ENCODE measurements at places on chromosomes 5 and 9.

DNA sequence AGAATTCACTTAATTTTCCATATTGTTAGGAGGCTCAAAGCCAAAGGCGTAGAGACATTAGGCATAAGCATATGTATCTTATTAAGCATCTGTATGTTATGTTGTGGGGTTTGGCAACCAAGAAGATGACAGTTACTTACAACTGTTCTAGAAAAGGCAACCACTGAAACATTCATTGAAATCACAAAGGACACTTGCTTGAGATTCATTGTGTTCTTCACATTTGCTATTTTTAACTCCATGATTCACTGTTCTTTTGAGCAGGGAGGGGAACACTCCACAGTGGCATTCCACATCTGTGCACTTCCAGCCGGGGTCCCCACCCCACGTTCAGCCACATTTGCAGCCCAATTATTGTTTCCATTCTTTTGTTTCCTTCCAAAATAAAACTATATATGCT is 107.1 kb downstream of the PALM2AKAP2 start:
- no peak for DNase-seq

GRCh38 chr5:142455856-142456255 is 131.0 kb upstream of the SPRY4 start:
- DNase-seq, result no peak

- DNase-seq, result no peak
Measured at GRCh38 chr5:54663866-54664265, 146.3 kb downstream of the SNX18 start.

DNA sequence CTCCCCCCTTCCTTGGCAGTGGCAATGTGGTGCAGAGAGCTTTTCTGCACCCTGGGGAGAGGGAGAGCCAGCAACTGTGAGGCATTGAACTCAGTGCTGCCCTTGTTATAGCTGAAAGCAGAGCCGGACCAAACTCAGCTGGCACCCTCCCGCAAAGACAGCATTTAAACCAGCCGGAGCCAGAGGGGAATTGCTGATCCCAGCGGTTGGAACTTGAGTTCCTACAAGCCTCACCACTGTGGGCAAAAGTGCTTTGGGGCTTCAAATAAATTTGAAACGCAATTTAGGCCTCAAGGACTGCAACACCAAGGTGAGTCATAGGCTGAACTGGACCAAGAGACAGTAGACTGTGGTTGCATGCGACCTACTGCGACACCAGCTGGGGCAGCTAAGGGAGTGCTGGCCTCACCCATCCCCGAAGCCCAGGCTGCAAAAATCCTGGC is 207.6 kb upstream of the CDKN2B start:
- no peak for DNase-seq

DNA sequence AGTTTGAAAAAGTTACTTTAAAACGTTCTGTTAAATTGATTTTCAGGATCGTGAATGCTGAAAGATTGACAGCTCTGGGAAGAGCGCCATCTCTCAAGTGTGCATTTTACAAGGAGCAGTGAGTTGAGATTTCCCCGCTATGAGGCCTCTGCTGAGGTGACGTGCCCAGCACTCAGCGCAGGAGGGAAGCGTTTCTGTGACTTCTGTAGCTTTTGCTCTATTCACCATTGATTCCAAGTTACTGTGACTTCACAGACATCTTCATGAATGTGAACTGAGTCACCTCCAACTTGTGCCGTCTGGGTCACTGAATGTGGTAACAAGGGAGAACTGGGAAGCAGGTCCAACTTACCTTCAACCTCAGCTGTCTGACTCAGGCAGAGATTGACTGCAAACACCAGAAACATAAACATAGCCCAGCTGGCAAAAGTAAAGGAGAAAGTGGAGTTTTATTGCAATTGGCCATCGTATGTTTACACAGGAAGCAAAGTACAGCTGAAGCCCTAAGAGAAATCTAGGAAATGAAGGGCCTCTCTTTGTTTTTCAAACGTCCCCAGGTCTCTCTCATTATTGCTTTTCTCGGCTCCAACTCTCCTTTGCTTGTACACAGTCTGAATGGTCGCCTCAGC is 428.8 kb upstream of the CLINT1 start:
- DNase-seq, result no peak

GRCh38 chr5:35819026-35819425 is 37.7 kb upstream of the IL7R start:
- no peak for DNase-seq

DNA sequence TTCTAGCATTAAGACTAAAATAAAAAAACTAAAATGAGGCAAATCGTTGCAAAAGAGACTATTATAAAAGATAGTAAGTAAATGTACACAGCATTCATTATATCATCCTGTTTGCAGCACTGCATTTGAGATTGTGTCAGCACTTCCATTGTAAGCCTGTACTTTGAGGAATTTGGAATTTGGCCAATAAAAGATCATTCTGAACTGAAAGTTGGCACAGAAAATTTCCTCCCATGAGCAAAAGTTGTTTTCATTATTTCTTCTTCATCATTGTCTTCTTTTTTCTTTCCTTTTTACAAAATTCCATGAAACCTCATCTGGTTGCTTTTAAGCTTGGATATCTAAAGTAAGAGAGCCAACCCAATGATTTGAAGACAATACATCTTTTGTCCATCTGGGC is 199.3 kb upstream of the ADAMTSL1 start:
- DNase-seq, result no peak

DNA sequence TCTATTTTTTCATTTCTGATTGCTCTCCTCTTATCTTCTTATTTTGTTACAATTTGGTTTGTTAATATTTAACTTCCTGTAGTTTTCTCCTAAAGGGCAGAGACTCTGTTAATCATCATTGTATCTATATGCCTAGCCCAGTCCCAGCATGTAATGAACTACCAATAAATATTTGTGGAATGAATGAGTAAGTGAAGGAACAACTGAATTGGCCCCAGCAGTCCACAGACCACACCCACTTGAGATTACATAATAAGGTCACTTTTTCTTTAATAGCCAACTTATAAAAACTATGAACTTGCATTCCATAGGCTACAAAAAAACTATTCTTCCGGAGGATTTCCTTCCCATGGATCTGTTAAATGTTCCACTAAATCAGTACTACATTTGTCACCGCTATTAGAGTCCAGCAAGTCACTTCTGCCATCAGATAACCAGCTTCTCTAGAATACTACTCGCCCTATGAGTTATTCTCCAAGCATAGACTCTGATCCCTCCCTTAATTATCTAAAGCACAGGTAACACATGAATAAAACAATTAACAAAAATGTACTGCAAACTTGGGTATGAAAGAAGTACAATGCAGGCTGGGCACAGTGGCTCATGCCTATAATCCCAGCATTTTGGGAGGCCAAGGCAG is 27.5 kb upstream of the TNPO1 start:
- DNase-seq, result no peak

DNA sequence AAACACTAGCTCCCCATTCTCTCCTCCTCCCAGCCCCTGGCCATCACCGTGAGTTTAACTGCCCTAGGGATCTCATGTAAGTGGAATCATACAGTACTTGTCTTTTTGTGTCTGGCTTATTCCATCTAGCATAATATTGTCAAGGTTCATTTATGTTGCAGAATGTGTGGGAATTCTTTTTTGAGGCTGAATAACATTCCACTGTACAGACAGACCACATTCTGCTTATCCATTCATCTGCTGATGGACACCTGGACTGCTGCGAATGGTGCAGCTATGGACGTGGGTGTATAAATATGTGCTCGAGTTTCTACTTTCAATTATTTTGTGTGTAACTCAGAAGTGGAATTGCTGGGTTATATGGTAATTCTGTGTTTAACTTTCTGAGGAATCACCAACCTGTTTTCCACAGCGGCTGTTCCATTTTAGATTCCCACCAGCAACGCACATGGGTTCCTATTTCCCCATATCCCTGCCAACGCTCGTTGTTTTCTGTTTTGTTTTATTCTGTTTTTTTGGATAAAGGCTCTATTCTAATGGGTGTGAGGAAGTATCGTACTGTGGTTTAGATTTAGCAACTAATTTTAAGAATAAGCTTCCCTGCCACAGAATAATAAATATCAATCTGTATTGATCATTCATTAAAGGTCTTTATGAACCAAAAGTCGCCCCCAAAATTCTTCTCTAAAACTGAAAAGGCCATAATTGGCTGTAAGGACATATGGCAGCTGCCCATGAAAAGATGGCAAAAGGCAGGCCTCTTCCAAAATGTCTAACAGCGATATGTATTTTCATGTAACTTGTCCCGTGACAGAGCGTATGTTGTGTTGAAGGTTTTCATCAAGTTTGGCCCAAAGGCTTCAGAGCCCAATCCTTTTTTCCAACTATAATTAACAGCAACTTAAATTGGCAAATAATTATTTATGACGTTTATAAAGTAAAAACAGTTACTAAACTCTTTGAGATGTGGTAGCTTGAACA is 70.3 kb downstream of the DAP start:
- DNase-seq, result no peak

- no peak for DNase-seq
Measured at GRCh38 chr5:7010591-7010990, 297.4 kb downstream of the TENT4A start.
